ENCODE measurements at places on chromosomes 13 and 19.

GRCh38 chr19:16673231-16673630 lies 12.3 kb downstream of the TMEM38A start:
- no peak for DNase-seq

GRCh38 chr19:34314437-34315313 lies 50.3 kb upstream of the GPI start:
- DNase-seq, result no peak

- DNase-seq, result no peak
Observed at GRCh38 chr19:40921005-40921897, 39.2 kb upstream of the CYP2A7 start.

DNA sequence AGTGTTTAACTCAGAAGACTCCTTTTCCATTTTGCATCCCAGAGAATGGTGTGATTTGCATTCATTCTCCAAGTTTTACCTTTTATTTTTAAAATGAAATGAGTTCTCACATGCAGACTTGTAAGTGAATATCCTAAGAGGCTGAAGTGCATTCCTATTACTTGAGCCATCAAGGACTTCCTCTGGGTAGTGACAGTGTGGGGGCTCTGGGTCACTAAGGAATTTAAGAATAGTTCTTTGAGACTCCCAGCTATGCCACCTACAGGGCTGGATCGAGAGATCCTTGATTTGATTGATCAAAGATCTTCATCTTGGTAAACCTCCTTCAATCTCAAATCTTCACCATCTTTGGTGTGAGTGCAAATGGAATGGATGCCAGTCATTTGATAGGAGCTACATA lies 36.3 kb upstream of the SLC10A2 start:
- DNase-seq, result no peak

- no peak for DNase-seq
Observed at GRCh38 chr13:84447640-84447978, 565.3 kb upstream of the SLITRK1 start.

DNA sequence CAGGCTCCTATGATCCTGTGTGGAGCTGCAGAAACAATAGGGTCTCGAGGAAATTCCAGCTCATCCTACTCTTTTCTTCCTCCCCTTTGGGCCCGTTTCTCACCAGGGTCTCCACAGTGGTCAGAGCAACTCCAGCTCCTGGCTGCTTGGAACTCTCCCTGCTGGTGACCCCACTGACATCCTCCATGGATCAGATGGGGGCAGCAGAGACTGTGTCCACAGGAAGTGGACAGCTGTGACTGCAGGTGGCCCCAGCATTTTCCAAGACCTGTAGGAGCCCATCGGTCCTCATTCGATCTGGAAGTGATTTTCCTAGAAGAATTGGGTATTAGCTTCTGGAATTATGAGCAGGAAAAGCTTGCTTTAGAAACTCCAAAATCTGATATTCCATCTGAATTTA lies 208.5 kb downstream of the ZNF536 start:
- no peak for DNase-seq

DNA sequence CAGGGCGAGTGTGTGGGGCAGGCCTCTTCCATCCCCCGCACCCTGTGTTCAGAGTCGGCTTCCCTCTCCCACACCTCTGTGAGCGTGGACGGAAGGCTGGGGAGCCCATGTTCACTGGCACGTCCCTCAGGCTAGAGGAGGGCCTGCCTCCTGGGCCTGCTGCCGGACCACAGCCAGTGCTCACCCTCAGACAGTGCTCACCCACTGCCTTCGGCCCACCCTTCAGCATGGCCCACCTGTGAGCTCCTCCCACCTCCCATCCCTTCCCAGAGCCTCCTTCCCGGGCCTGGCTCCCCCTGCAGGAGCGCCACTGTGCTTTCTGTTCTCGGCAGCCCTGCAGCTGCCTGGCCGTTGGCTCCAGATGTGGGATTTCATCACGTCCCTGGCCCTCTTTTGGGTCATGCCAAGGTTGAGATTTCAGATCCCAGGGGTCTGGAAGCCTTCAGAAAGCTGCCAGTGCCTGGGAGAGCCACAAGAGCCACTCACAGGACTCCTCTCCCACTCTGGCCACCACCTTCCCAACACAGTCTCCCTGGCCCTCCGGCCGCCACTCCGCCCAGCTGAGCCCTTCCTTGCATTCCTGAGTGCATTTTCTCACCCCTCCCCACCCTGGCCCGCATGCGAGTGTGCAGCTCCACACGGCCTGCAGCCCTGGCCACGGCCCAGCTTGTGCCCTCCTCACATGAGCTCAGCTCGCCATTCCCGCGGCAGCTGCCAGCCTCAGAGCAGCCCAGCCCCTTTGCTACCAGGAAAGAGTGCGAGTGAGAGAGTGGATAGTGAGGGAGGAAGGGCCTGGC lies 25.3 kb downstream of the CAPN12 start:
- DNase-seq, result no peak

- DNase-seq, result no peak
Observed at GRCh38 chr19:5914946-5915781, 1.1 kb downstream of the CAPS start.

- no peak for DNase-seq
Observed at GRCh38 chr19:53866865-53867224, 838 bp upstream of the MYADM start.

- no peak for DNase-seq
Observed at GRCh38 chr13:97849305-97849704, 104.2 kb upstream of the IPO5 start.

DNA sequence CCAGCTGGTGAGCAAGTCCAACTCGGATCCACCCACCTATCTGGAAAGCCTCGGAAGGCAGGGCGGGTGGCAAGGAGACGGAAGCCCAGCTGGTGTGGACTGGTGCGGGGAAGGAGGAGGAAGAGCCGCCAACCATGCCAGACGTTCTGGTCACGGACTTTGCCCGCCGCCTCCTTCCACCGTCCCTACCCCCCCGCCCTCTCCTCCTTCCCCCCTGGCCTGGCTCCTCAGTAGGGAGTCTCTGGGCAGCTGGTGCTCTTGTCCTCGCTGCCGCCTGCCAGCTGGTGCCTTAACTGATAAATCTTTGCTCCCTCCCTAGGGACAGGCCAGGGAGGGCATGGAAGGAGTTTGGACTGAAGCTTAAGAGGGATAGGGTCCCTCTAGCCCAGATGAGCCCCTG lies 4.8 kb downstream of the SYNGR4 start:
- DNase-seq, result no peak

DNA sequence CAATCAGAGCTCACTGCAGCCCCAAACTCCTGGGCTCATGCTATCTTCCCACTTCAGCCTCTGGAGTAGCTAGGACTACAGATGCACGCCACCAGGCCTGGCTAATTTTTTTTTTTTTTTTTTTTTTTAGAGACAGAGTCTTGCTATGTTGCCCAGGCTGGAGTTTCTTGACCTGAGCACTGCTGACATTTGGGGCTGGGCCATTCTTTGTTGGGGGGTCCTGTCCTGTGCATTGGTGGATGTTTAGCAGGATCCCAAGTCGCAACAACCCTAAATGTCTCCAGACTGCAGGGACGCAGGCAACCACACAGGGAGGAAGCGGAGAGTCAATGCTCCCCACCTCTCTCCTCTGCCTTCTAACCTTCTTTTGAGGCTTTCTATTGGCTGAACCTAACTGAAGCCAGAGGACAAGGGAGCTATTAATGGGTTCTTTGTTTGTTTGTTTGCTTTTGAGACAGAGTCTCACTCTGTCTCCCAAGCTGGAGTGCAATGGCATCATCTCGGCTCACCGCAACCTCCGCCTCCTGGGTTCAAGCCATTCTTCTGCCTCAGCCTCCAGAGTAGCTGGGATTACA lies 58.3 kb upstream of the ADGRE5 start:
- DNase-seq, result no peak

- no peak for DNase-seq
Observed at GRCh38 chr13:97327506-97328221, 105.5 kb downstream of the MBNL2 start.

DNA sequence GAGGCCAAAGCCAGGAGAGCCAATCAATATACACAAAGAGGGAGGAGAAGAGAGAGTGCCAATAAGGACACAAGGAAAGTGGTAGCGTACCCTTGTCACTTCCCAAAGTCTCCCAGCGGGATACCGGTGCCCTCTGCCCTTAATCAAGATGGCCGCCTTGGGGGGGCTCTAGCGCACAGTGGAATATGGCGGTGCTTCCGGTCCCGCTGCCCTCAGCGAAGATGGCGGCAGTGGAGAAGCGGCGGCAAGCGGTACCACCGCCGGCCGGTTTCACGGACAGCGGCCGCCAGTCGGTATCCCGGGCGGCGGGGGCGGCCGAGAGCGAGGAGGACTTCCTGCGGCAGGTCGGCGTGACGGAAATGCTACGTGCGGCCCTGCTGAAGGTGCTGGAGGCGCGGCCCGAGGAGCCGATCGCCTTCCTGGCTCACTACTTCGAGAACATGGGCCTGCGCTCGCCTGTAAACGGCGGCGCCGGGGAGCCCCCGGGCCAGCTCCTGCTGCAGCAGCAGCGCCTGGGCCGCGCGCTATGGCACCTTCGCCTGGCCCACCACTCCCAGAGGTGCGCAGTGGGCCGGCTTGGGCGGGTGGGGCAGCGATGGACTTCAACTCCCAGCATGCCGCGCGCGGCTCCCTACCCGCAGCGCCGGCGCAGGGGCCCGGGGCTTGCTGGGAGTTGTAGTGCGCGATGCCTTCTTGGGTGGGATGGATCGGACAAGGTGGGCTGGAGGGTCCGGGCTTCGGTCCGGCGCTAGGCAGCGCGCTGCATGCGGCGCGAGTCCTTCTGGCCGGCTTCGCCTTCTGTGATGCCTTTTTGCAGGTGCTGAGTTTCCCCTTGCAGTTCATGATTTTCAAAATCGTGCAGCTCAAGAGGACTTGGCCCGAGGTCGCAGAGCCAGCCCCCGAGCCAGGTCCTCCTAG lies at the start of gene TPGS1:
Gene TPGS1, plus strand, starts transcription at position 212 of the 918 bp plus-strand sequence. Its CDS starts 10 bp downstream, at position 222.
- peak; percentile 22 for DNase-seq

GRCh38 chr13:74573654-74574053 lies 439.4 kb upstream of the KLF12 start:
- no peak for DNase-seq

- no peak for DNase-seq
Observed at GRCh38 chr13:79541426-79542049, 60.6 kb downstream of the NDFIP2 start.

DNA sequence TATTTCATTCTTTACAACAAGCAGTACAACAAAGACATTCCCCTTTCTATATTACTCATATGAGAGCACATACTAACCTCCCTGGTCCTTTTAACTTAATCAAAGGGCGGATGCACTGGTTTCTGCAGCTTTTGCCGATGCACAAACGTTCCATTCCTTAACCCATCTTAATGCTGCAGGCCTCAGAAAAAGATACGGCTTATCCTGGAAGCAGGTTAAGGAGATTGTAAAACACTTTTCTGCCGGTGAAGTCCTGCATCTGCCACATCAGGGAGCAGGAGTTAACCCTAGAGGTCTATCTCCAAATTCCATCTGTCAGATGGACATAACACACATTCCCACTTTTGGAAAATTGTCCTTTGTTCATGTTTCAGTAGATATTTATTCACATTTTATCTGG lies 11.5 kb upstream of the ZNF814 start:
- DNase-seq, result no peak

DNA sequence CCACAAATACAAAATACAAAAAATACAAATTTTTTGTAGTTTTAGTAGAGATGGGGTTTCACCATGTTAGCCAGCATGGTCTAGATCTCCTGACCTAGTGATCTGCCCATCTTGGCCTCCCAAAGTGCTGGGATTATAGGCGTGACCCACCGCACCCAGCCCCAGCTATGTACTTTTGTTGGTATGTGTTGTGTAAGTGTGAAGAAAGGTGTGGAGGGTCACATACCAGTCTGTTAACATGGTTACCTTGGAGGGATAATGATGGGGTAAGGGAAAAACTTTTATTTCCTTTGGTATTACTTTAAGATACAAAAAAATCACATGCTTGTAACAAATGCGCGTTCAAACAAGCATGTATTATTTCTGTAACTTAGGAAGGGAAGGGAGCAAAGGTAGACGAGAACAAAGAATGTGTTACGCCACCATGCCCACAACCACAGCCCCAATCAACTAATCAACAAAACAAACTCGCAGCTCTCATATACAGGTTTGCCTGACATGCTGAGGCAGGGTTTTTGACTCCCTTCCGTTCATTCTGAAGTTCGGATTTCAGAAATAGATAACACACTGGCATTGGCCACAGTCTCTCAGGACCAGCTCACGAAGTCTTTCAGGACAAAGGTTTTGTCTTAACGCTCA lies 13.5 kb upstream of the VWA8 start:
- DNase-seq, result no peak

- DNase-seq, result no peak
Observed at GRCh38 chr19:35015270-35015953, 14.9 kb upstream of the SCN1B start.

DNA sequence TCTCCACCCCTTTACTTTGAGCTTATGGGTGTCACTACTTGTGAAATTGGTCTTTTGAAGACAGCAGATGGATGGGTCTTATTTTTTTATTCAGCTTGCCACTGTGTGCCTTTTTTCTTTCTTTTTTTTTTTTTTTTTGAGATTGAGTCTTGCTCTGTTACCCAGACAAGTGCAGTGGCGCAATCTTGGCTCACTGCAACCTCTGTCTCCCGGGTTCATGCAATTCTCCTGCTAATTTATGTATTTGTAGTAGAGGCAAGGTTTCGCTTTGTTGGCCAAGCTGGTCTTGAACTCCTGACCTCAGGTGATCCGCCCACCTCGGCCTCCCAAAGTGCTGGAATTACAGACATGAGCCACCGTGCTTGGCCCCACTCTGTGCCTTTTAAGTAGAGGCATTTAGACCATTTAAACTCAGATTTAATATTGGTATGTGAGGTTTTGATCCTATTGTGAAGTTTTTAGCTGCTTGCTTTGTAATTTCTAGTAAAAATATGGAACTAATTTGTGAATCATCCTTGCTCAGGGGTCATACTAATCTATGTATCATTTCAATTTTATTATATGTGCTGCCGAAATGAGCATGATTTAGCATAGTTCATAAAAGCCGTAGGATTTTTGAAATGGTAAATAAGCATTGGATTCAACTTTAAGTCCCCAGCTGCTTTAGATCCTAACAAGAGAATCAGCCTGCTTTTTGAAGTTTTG lies 584.5 kb downstream of the SLITRK1 start:
- no peak for DNase-seq

DNA sequence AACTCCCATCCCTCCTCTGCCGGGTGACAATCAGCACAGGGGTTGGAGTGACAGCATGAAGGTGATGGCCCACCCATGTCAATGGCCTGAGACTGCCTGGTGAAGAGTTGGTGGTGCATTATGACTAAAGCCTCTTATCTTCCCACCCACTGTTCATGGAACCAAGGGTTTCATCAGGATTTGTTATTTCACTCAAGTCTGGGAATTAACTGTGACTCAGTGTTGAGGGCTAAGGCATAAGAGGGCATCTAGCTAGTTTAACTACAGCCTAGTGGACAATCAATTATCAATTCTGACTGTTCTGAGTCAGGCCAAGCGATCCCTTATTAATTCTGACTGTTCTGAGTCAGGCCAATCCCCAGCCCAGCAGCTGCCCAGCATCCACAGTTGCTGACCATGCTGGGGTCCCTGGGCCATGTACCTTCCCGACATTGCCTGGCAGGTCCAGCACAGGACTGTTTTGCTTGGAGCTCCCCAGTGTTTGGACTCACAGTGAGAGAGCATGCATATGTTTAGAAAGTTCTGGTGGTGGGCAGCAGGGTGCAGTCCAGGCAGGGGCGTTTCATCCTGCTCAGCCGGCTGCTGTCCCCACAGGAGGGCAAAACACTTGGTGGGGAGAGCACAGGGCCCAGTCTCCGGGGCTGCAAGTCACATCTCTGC lies 65.5 kb downstream of the RASL11A start:
- no peak for DNase-seq

Measured in NCI-H2081 treated with DMSO at 0.1 percent for 48 hours (cell line).